ENCODE measurements at places on chromosomes 11 and 22.

DNA sequence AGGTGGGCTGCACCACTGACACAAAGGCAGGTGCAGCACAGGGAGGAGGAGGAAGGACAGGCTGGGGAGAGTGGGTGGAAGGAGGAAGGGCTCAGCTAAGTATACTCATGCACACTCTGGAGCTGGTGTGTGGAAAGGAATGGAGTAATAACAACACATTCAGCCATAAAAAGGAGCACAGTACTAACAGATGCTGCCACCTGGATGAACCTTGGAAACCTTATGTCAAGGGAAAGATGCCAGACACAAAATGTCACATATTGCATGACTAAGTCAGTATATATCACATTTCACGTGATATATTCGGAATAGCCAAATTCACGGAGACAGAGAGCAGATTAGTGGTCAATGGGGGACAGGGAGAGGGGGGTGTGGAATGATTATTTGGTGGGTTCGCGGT is 389.6 kb upstream of the SYN3 start:
- no peak for DNase-seq

DNA sequence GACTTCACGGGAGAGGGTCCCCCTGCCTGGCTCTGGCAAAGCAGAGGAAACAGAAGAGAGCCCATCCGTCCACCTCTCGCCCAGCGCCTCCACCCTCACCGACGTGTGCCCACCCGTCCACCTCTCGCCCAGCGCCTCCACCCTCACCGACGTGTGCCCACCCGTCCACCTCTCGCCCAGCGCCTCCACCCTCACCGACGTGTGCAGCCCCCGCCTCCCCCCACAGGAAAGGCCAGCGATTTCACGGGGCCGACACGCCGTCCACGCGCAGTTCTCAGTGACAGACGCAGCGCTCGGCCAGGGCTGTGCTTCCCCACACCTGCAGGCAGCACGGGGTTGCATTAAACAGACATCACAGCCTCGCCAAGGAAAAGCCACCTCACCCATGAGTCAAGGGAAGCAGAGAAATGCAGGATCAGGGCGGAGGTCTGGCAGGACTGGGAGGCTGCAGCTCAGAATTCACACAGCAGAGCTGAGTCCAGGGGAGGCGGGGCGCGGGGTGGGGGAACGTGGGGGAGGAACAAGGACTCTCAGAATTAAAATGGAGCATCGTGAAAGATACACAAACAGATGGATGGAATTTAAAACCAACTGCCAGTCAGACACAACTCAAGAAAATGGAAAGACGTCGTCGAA is 377.7 kb downstream of the BRD1 start:
- no peak for DNase-seq

DNA sequence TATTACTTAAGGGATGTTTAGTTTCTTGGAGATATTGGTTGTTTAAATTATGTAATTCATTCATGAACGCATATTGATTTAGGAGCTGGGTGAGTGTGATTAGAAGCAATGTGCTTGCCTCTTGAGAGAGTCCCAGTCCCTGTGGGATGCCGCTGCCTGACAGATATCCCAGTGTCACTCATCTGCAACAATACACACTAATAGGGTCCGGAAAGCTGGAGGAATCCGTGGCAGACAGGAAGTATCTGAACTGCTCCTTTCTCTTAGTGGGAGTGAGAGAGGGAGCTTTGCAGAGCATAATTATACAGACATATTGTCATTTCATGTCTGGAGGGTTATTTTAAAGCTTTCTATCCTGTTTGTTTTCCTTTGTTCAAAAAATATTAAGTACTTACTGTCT is 17.4 kb downstream of the AMOTL1 start:
- DNase-seq: no peak

- DNase-seq: no peak
Measured at GRCh38 chr22:42561856-42562255, 8.1 kb downstream of the SERHL2 start.

DNA sequence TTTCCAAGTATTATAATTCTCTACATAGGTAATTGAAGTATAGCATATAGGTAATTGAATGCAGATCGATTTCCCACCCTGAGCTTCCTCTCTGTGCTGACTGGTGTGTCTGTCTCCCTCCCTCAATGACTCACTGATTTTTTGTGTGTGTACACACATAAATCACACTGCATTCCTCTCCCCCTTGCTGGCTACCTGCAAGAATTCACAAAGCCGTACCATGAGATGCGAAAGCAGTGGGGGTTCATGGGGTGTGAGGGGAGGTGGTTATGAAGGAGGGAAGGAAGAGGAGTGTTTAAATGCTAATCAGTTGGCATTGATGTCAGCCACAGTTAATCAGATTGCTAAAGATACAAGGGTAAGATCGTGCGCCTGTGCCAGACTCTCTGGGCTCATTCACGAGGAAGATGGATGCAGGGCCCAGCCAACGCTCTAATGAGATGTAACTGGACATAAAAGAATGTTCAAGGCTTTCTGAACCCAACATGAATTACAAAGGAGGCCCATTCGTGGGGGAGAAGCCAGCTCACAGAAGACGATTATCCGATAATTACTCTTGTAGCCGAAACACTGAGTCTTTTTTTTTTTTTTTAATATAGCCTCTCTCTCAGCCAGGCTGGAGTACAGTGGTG is 107.4 kb downstream of the SEZ6L start:
- peak; percentile 16 for DNase-seq

DNA sequence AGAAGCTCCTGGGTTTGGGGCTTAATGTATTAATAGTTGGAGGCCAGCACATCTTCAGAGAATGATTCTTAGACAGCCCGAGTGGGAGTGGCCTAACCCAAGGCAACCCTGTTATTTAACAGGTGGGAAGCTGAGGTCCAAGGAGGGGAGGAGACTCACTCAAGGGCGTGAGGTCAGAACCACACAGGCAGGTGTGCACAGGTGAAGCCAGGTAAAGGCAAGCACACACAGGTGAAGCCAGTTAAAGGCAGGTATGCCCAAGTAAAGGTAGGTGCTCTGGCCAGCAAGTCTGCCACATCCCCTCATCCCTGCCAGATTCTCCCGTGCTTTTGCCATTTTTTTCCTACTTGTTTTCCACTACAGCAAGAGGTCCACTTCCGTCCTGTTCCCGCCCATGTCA is 2.9 kb upstream of the SHANK2 start:
- DNase-seq: no peak

DNA sequence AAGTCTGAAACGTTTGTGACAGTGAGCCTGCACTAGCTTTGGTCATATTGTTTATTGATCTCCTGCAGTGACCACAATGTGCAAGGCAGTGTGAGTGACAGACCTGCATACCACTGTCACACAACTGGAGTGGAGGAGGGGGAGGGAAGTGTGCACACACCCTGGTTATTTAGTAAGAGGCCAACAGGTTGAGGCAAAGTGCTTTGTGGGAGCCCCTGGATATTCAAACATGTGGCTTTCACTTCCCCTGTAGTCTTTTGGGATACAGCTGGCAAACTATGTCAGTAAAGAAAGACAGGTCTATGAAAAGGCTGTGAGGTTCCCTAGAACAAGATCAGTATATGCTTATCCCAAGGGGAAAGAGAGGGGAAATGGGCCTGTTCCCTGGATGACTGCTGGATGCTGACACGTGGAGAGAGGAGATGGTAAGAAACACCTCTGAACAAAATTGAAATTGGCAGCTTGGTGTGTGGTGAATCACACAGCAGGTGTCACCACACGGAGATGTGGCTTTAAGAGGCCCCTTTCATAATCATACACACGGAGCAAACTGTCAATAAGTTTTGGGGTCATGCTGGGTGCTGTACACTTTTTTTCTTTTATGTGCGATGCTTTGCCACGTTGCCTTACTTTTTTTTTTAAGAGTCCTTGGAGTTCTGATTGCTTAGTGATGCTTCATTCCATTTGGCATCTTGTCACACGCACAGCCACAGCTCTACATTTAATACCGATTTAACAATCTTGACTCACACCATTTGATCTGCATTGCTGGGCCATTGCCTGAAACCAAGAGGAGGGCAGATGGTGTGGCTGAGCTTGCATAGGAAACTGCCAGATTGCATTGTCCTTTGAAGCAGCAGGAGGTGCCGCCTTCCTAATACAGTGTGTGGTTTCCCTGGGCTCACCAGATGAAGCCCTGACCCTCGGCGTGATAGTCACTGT is 11.3 kb downstream of the OSBP2 start:
- DNase-seq: peak; percentile 93

DNA sequence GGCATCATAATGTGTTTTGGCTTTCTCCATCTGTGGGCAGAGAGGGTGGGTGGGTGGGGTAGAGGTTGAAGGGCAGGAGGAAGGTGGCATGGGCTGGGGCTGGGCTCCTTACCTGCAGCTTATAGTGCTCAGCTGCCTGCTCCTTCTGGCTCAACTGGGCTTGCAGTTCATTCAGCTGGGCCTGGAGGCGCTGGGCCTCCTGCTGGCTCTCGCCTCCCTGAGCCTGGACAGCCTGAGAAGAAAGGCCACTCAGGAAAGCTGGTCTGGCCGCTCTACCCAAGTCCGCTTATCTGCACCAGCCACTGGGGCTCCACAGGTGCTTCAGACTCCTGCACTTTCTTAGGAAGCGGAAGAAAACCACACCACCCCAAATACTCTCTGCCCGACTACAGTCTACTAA is 10.4 kb downstream of the IL18BP start:
- no peak for DNase-seq

- no peak for DNase-seq
Measured at GRCh38 chr22:42670921-42671709, 21.9 kb upstream of the CYB5R3 start.

GRCh38 chr11:2289350-2289749 is 12.4 kb downstream of the C11orf21 start:
- no peak for DNase-seq

- DNase-seq: no peak
Measured at GRCh38 chr11:27241311-27242122, 121.5 kb downstream of the CCDC34 start.

DNA sequence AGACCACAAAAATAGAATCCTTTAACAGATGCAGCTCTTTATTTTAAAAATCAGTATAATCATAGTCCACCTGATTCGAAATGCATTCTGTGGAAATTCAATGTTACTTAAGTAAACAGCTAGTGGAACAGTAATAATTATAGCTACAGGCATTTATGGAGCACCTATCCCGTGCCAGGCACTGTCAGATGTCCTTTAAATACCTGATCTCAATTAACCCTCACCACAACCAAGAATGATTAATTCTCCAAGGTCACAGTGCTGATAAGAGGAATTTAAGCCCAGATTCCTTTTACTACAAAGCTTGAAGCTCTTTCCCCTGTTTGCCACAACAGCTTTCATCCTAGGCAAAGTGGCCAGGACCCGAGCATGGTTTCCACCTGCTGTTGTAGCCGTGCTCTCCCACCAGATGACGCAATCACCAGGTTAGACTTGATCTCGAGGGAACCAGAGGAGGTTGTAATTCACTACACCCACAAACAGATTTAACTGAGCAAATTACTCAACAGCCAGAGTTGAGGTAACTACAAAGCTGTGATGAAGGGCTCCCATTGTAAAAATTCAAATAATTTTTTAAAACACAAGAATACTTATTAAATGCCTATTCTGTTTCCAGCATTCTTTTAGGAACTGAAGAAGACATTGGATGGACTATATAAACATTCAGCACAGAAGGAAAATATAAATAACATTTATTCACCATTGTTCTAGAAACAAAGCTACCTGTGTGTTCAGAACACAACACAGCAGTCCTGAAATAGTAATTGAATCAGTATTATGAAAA is 10.3 kb downstream of the PRDM10 start:
- DNase-seq: peak; percentile 62

DNA sequence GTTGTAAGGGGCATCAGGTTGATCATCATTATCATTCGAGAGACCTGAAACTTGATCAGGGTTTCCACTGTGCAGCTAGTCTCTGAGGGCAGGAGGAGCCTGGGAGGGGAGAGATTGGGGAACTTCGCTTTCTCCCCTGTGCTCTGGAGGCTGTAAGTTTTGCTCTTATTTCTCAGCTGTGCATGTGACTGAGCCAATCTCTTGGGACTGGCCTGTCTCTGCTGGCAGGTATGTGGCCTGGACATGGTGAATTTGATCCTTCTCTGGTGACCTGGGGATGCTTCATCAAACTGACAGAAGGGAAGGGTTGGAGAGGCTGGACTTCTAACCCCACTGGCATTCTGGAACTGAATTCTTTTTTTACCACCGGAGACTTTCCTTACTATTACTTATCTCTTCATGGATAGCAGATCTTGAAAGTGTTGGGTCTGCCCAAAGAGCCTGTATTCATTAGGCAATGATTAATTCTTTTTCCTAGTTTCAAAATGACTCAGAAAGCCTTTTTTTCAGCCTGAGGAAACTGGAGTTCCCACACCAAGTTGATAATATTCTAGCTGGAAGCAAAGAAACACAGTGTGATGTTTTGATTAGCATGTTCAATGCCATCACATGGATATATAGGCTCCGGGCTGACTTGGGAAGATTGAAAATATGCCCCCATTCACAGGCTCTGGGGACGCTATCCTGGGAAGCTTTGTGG is 36.5 kb downstream of the TSPAN18 start:
- no peak for DNase-seq

DNA sequence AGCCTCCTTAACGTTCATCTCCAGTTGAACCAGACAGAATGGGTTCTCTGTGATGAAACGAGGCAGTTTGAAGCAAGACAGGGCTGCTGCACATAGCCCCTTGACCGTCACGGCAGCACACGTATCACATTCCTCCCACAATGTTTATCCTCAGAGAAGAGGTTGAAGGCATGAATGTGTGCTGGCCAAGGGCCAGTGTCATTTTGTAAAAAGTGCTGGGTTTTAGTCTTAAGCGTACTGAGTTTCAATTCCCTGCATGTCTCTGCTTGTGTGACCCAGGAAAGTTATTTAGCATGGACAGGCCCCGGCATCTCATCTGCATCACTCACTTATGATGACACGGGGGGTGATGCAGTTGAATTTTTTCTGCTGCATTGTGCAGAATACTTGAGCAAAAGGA is 31.6 kb downstream of the TTC12 start:
- no peak for DNase-seq

- DNase-seq: no peak
Measured at GRCh38 chr11:43903969-43904368, 23.3 kb downstream of the ALKBH3 start.

- DNase-seq: no peak
Measured at GRCh38 chr11:115389790-115390189, 114.4 kb downstream of the CADM1 start.

- DNase-seq: no peak
Measured at GRCh38 chr11:6418557-6419008, 311 bp downstream of the APBB1 start.

GRCh38 chr11:118917481-118918127 is 8.1 kb downstream of the BCL9L start:
- DNase-seq: no peak
